ENCODE measurements at places on chromosomes 4 and X.

DNA sequence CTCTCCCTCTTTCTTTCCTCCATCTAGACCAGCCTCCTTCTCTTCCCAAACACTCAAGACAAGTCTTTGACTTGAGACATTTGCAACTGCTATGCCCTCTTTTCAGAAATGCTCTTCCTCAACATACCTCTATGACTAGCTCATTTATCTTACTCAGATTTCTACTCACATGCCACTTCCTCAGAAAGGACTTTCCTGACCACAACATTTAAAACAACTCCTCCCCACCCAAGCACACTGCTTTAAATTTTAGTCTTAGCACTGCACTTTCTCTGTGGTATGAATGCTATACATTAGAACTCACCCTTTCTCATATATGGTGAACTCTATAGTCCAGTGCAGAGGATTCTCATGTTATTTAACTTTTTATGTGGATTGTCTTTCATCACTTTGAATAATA is 28.4 kb upstream of the SULT1E1 start:
- no peak for DNase-seq

GRCh38 chrX:21374163-21374993 is at the start of gene CNKSR2:
Gene CNKSR2 (plus strand): TSS chrX:21374418. CDS start chrX:21374898, 480 bp downstream.
- DNase-seq = peak; percentile 71

- peak; percentile 10 for DNase-seq
Measured at GRCh38 chr4:82217986-82218715, 155.6 kb downstream of the HNRNPD start.

GRCh38 chr4:67520141-67520540 is 25.2 kb downstream of the CENPC start:
- DNase-seq = no peak

DNA sequence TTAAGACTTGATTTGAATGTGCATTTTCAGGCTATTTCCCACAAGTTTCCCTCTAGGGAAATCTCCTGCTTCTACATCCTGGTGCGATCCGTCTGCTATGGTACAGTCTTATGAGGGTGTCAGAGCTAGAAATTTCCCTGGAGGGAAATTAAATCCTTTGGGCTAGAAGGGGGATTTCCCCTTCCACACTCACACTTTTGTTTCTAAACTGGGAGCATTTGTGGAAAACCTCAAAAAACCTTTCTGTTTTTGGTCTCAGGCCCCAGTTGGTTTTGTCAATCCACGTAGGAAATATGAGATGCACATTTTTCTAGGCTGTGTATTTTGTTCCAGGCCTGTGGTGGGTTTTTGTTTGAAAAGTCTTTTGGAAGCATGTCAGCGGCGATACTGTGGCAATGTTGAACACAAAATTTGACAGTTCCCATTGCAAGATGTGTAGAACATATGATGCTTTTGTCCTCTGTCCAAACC is 17.8 kb downstream of the HMGB3 start:
- no peak for DNase-seq

- DNase-seq = no peak
Measured at GRCh38 chr4:113450295-113451080, 311.1 kb downstream of the CAMK2D start.

- DNase-seq = no peak
Measured at GRCh38 chrX:136215559-136215958, 35.6 kb downstream of the MAP7D3 start.

- DNase-seq = no peak
Measured at GRCh38 chrX:5733501-5733900, 495.2 kb downstream of the NLGN4X start.

- DNase-seq = no peak
Measured at GRCh38 chr4:30840571-30840970, 120.4 kb downstream of the PCDH7 start.

GRCh38 chr4:180808862-180809261 is 1434.3 kb upstream of the TENM3 start:
- DNase-seq = no peak

DNA sequence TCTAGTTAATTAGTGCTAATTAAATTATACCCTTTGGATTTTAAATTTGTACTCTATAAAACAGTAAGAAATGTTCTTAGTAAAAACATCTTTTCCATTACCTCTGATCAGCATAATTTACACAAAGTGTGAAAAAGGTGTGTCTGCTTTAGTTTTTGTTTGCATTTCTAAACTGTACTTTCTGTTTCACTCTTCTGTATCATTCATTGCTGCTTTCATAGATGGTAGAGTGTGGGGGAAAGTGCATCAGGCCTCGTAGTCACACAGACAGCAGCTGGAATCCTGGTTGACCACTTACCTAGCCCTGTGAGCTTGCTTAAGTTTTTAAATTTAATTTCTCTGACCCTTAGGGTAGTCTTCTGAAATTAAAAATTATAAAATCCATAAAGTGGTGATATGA is 275.4 kb upstream of the PITX2 start:
- no peak for DNase-seq

GRCh38 chr4:7045553-7045952 is 2.4 kb downstream of the TADA2B start:
- no peak for DNase-seq

DNA sequence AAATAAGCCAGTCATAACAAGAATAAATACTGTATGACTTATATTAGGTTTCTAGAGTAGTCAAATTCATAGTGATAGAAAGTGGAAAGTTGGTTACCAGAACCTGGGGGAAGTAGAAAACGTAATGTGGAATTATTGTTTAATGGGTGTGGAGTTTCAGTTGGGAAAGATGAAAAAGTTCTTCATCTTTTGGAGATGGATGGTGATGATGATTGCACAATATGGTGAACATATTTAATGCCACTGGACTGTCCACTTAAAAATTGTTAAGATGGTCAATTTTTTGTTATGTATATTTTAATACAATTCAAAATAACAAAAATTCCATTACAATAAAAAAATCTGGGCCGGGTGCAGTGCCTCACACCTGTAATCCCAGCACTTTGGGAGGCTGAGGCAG is 289.6 kb downstream of the ZIC3 start:
- DNase-seq = no peak

DNA sequence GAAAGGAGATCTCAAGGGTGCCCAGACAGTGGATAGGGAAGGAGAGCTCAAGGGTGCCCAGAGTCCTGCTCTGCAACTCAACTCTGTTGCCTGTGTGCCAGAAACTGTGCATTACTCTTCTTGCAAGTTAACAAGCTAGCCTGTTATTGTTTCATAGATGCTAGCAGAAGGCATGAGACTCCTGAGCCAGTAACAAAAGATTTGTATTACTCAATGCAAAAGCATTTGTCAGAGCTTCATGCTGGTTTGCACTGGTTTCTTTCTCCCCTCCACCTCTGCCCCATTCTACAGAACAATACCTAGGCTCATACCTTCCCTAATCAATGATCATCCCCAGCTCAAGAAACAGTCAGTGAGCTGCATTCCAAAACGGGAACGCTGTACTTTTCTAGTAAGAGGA is 124.5 kb upstream of the NEIL3 start:
- no peak for DNase-seq

DNA sequence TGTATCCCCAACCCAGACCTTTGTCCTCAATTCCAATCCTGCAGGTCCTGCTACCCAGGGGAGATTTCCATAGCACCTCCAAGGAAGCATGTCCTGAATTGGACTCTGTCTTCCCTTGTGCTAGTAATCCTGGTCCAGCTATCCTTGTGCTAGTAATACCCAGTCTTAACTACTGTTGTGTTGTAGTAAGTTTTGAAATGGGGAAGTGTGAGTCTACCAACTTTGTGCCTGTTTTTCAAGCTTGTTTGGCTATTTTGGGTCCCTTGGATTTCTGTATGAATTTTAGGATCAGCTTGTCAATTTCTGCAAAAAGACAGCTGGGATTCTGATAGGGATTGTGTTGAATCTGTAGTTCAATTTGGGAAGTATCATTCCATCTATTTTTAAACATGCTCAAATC is 51.4 kb downstream of the CD99L2 start:
- no peak for DNase-seq

DNA sequence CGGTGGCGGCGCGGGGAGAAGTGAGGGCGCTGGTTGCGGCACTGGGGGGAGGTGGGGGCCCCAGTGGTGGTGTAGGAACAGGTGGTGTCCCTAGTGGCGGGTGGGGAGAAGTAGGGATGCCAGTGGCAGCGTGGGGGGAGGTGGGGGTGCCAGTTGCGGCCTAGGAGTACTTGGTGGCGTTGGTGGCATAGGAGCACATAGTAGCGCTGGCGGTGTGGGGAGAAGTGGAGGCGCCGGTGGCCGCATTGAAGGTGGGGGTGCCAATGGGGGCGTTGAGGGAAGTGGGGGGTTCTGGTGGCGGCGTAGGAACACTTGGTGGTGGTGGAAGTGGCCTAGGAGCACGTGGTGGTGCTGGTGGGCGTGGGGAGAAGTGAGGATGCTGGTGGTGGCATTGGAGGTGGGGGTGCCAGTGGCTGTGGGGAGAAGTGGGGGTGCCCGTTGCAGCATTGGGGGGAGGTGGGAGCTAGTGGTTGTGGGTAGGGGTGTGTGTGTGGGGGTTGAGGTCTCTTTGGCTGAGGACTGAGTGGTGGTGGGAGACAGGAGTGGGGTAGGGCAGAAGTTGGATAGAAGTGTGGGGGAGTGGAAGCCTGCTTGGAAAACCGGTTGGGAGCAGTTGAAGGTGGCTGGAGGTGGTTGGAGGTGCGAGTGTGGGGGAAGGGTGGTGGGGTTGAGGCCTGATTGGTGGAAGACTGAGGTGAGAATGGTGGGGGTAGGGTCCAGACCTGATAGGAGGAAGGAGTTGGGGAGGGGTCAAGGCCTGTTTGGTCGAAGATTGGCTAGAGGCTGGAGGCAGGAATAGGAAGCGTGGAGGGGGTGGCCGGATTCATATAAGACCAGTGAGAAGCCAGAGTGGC is 1.1 kb downstream of the GCNA start:
- no peak for DNase-seq

GRCh38 chr4:25163196-25163595 is 2.9 kb upstream of the SEPSECS start:
- no peak for DNase-seq

- DNase-seq = no peak
Measured at GRCh38 chr4:113350576-113350975, 301.1 kb downstream of the ANK2 start.

GRCh38 chr4:145552181-145552822 is 66.9 kb upstream of the MMAA start:
- DNase-seq = no peak

- DNase-seq = no peak
Measured at GRCh38 chr4:57233386-57233785, 123.2 kb upstream of the IGFBP7 start.

DNA sequence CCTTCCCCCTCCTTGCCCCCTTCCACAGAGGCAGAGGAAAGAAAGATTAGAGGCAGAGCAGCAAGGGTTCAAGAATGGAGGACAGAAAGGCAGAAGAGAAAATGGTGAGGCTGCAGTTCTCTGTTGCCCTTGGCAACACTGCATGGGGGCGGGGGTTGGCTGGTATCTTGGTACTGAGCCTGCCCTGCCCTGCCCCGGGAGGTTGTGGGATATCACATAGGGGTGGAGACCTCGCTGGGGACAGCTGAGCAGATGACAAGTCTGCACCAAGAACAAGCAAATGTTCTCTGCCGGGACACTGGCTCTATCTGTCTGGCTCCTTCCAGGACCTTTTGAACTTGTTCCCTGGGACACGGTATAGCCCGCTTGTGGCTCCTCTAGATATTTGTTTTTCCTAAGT is 39.8 kb downstream of the NHS start:
- DNase-seq = no peak
